ENCODE measurements at places on chromosomes 13 and 19. TPM values are rescaled to one million over a fixed set of nuclear protein-coding genes. Genes with fewer than 3 reads are reported as not detected.

DNA sequence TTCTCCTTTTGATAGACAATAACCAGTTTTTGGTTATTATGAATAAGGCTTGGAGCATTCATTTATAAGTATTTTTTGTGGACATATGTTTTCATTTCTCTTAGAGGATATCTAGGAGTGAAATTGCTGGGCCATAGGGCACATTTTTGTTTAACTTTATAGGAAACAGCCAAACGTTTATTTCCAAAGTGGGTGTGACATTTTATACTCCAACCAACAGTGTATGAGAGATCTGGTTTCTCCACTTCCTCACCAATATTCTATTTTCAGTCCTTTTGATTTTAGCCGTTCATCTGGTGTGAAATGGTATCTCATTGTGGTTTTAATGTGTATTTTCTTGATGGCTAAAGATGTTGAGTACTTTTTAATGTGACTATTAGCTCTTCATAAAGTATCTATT is 21.9 kb downstream of the TDRD3 start:
- DNase-seq: no peak

DNA sequence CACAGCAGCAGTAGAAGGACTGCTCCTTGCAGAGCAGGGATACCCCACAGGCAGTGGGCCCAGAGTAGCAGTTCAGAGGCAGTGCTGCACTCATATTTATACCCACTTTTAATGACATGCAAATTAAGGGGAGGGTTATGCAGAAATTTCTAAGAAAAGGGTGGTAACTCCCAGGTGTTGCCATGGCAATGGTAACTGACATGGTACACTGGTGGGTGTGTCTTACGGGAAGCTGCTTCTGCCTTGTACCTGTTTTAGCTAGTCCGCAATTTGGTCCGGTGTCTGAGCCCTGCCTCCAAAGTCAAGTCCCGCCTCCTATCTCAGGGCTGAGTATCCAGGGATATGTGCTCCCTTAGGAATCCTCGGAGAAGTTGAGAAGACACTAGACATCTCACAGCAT is 79.2 kb upstream of the UQCRFS1 start:
- DNase-seq: no peak

DNA sequence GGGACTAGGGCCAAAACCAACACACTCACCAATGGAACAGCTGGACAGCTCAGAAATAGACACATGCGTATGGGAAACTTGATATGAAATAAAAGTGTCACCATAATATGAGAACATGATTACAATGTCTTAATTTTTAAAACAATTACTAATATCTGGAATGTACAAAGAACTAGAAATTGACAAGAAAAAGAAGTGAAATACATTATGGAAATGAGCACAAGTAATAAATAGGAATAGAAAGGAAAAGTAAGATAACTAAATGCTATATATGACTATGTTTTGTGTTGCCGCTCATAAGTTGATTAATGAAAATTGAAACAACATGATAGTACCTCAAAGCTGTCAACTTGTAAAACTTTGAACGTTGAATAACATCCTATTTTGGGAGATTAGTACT is 801.1 kb downstream of the SLITRK5 start:
- no peak for DNase-seq

DNA sequence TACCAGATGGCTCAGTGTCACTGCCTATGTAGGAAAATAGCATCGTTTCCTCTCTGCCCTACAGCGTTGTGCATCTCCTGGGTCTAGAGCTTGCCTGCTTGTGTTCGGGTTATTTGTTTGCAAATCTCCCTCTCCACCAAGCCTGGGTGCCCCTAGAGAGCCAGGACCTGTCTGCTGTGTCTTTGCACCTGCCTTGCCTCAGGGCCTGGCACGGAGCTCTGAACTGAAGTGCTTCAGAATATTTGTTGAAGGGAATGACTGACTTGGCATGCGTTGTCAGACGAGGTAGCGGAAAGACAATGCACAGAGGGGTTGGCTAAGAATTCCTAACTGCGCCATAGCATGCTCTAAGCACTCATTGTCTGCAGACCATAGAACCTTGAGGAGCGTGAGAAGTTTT is 263.4 kb downstream of the FGF9 start:
- DNase-seq: no peak

TMED1 gene
- polyA plus RNA-seq: 48.0 TPM

ZNF682 gene
- 31.0 TPM for polyA plus RNA-seq

GRCh38 chr13:97220151-97220900 is 1.8 kb upstream of the MBNL2 start:
- no peak for DNase-seq

DNA sequence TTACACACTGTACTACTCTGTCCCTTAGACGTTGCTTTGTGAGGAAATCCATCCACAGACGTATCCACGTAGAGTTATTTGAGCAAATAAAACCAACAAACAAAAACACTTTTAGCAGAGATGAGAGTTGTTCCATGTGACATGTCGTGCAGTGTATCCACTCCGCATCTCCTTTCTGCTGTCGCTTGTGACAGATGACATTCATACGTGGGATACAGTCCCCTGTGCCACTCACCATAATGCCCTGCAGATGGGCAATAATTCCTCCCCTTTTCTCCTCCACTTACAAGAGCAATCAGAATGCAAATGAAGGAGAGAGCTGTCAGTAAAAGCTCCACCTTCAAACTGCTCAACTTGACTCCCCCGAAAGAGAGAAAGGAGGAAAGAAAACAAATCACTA is 26.0 kb downstream of the IRS2 start:
- DNase-seq: no peak

ZNF573 gene
- polyA plus RNA-seq: 18.5 TPM

FCAR gene
- polyA plus RNA-seq: 0.60 TPM

KIR2DL1 gene
- polyA plus RNA-seq: 0.19 TPM

ZNF253 gene
- polyA plus RNA-seq: 20.2 TPM

KCNJ14 gene
- polyA plus RNA-seq: 1.5 TPM

ERICH6B gene
- polyA plus RNA-seq: 2.8 TPM

LHFPL6 gene
- polyA plus RNA-seq: 90.9 TPM

PGLYRP1 gene
- polyA plus RNA-seq: 0.94 TPM

- no peak for DNase-seq
These were observed 143.9 kb upstream of the TSC22D1 start for GRCh38 chr13:44719857-44720671.

DNA sequence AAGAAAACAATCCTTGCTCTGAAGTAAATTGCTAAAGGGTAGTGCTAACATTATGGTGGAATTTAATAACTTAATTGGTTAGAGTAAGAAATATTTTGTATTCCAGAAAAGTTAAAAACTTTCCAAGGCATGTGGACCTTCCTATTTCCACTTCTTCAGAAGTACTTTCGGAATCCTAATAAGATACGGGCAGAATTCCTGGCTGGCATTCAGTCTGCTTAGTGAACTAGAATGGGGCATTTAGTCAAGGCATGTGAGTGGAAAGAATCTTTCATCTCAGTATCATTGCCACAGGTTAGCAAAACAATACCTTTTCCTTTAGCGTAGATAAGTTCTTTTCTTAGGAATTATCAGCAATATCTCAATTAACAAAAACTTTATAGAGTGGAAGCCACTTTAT is 85.1 kb downstream of the TNFRSF19 start:
- DNase-seq: no peak

SIGLEC8 gene
- polyA plus RNA-seq: not detected

- no peak for DNase-seq
These were observed 184.9 kb downstream of the TM9SF2 start for GRCh38 chr13:99686157-99686572.

DNA sequence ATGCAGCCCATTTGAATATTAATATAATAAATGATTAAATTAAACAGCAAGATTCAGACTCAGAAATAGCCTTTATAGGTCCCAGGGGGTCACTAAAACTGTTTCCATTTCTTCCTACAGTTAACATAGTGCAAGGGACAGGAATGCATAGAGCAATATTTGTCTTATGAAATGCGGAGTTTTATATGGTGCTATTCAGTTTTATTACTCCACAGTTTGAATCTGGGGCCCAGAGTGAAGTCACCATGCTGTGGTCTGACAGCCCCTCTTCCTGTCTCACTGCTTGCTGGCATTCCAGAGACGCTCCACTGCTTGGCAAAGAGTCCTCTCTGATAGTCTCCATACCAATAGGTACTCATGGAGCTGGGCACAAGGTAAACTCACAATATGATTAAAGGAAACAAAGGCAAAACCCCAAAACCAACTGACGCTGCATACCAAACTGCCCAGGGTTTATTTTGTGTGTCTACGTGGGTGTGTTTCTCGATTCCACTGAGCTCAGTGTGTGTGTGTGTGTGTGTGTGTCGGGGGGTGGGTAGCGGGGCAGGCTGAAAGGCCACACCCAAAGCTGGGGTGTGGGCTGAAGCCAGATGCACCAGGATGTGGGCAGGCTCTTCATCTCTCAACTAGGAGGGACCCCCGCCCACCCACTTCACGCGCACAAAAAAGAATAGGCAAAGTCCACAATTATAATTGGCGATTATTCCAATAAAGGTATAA is 277.9 kb downstream of the TSHZ3 start:
- DNase-seq: no peak

DNA sequence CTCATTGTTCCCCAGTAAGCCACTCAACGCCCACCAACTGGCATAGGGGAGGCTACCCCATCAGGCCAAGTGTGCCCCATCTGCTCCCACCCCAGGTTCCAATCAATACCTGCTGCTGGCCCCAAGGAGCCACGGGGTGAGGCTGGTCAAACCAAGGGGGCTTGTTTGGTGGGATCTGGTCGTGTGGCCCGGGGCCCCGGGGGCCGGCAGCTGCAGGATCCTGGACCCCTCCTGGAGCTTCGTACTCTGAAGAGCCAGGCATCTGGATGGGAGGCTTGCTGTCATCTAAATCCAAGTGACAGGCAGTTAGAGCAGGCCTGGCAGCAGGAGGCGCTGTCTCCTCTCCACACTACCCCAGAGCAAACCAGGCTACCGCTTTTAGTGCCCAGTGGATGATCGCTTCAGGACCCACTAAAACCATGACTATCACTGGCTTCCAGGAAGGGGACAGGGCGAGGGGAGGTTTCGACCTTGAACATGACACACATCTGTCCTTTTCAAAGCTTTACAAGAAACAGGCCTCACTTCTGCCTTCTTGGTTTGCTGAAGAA is 14.2 kb downstream of the CHERP start:
- DNase-seq: no peak

- DNase-seq: no peak
These were observed 40.9 kb downstream of the CLDN10 start for GRCh38 chr13:95593462-95593861.

GRCh38 chr19:15276620-15277215 is 44.5 kb upstream of the EPHX3 start:
- no peak for DNase-seq

- DNase-seq: no peak
These were observed 640.9 kb upstream of the MIR17HG start for GRCh38 chr13:90706631-90707030.

DNA sequence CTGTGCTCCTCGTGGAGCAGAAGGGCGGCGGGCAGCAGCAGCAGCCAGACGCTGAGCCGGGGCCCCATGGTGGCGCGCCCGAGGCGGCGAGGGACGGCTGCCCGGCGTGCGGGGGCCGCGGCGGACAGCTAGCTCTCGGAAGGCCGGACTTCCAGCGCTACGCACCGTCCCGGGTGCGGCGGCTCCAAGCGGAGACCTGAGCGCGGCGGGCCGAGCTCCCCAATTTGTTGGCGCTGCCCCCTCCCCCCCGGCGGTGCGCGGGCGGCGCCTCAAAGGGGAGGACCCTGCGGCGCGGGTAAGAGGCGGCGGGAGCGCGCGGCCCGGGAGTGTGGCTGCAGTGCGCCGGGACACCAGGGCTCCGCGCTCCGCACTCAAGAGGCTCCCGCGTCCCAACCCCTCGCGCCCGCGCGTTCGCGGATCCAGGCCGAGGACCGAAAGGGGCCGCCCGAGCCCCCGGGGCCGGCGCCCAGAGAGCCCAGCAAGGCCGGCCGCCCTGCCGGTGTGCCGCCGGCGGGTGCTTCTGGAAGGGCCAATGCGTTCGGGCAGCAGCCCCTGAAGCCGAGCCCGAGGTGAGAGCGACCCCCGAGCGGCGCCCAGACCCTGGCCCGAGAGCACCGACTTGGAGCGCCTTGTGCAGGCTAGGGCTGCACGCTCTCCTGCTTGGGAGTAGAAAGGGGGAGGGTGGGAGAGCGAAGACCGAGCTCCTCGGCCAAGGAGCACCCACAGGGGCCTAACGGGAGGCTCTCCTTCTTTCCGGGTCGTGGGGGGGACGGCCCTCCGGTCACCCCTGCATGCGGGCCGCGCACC is at the start of the genes COL4A1 and COL4A2:
COL4A1 (minus strand) TSS at position 198 of the 807 bp plus-strand sequence; CDS start at position 68, 130 bp downstream.
COL4A2 (plus strand) TSS at position 325 of the 807 bp plus-strand sequence. CDS start 620 bp downstream, outside the sequence.
- peak; percentile 89 for DNase-seq

DNA sequence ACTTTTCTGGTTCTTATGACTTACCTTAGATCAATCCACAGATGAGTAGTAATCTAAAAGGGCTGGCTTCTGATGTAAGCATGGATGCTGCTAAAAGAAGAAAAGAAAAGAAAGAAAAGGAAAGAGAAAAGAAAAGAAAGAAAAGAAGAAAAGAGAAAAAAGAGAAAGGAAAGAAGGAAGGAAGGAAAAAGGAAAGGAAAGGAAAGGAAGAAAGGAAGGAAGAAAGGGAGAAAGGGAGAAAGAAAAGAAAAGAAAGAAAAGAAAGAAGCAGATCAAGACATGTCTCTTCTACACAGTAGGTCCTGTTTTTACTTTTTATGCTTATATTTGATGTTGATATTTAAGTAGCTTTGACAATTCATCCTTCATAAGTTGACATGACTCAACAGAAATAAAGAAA is 421.3 kb downstream of the DIAPH3 start:
- DNase-seq: no peak

DNA sequence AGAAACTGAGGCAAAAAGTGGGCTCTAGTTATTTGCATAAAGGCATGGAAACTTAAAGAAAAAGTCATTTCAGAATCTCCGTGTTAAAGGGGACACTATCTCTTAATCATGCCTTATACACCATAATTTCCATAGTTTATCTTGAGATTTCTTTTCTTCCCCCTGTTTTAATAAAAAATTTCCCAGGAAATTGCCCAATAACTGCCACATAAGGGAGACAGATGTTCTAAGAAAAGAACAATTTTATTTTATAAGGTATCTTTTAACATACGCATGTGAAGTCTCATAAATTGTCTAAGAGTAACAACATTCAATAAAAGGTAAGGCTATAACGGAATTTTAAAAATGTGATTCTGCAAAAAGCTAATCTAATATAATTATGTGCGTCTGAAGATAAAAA is 371.3 kb downstream of the IRS2 start:
- DNase-seq: no peak

- DNase-seq: no peak
These were observed 2.5 kb downstream of the FTL start for GRCh38 chr19:48967346-48968178.

DNA sequence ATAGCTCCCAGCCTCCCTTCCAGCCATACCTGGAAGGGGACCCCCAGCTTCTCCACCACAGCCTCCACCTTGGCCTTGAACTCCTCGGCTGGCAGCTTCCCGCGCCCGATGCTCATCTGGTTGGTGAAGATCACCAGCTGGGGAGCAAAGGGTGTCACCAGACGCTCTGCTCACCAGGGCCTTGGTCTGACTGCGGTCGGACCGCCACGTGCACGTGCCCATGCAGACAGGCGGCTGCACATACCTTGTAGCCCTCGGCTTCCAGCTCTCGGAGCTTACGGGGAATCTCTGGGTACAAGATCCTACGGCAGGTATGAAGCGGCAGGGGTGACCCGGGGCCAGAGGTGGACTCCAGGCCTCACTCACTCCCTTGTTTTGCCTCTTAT is 3.4 kb downstream of the PNKP start:
- no peak for DNase-seq

GRCh38 chr19:2341244-2341751 is 12.8 kb downstream of the SPPL2B start:
- DNase-seq: no peak

LYL1 gene
- polyA plus RNA-seq: 6.7 TPM

PSMC4 gene
- polyA plus RNA-seq: 49.7 TPM

Data from right lung (tissue), 10 donors.